ENCODE measurements at places on chromosomes 6 and 20.

DNA sequence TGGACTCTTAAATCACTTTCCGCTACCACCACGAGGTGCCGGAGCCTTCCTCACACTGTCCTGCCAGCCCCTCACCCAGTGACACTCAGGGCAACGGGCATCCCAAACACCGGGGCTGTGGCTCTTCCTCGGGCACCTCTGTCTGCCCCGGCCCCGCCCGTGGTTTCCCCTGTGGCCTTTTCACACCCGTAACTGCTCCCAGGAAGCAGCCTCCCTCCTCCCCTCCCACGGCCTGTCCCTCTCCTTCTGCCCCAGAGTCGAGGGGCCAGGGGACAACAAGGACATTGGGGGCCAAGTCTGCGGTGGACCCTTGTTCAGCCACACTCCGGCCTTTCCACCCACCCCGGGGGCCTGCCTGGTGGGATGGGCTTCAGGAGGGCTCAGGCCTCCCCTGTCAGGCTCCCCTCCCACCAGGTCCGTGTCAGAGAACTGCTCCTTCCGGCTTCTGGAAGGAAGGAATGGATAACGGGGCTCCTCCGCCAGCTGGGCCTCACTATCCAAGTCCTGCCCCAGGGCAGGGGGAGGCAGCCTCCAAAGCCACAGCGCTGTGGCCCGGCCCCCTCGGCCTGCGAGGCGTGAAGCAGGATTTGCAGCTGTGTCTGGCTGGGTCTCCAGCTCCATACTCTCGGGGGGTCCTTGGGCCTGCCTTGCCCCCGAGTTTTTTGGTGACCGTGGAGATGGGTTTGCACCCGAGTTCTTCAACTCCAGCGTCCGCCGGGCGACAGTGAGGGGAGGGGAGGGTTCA lies 54.7 kb upstream of the CHRNA4 start:
- no peak for DNase-seq

DNA sequence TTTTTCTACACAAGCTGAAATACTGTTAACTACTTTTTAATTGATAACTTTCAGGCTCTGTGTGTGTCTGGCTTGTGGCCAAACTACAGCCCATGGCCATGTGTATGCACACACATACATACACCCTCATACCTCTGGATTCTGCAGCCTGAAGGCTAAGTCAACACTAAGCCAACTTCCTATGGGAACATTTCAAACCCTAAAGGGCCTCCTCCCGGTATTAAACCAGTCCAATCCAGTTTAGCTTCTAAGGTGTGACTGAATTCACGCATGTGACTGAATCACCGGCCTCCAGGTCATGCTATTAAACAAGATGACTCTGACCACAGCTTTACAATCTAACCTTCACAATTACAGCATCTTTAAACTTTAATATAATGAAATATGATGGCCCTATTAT lies 20.7 kb upstream of the DST start:
- DNase-seq, result peak; percentile 6

DNA sequence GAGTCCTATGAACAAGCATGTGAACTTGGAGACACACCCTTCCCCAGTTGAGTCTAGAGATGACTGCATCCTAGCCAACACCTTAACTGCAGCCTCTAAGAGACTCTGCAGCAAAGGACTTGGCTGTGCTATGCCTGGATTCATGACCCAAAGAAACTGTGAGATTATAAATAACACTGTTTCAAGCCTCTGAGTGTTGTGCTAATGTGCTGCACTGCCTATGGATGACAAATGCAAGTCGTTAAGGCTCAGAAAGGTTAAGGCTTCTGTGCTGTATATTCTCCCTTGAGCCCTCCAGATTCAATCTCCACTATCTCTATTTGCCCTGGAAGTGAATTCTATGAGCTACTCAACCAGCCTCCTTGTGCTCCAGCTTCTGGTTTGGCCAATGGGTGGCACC lies 116.5 kb upstream of the CBLN4 start:
- DNase-seq, result no peak

GRCh38 chr20:1405801-1406200 lies 12.9 kb upstream of the FKBP1A start:
- no peak for DNase-seq

GRCh38 chr6:71908162-71908765 lies 21.9 kb downstream of the RIMS1 start:
- no peak for DNase-seq

DNA sequence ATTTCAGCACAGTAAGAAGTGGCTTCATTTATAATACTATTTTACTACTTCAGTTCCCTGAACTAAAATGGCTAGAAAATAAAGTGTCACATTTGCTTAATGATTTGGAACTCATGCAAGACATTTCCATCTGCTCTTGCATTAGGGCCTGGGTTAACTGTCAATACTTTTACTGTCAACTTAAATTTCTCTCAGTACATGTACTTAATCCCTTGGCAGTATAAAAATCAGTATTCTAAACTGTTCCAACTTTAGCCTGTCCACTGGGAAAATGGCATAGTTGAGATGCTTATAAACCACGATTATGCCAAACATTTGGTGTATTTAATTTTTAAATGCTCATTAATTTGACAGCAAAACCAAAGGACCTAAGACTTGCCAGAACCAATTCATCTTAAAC lies 154.5 kb downstream of the ASCC3 start:
- no peak for DNase-seq
